ENCODE measurements at places on chromosomes 12 and 14. TPM values are rescaled to one million over a fixed set of nuclear protein-coding genes. Genes with fewer than 3 reads are reported as not detected.

TMEM233 gene
- total RNA-seq: not detected

GYS2 gene
- total RNA-seq: not detected

CACNA2D4 gene
- total RNA-seq: 13.3 TPM

SMCO2 gene
- 0.19 TPM for total RNA-seq

KRT80 gene
- total RNA-seq: not detected

MMP17 gene
- total RNA-seq: 0.87 TPM

GALNT6 gene
- total RNA-seq: 13.1 TPM

NPFF gene
- 0.58 TPM for total RNA-seq

UBE3B gene
- total RNA-seq: 32.3 TPM

LRP1 gene
- total RNA-seq: 1.4 TPM

Measured in activated CD4-positive, alpha-beta memory T cell treated with anti-CD3 and anti-CD28 coated beads for 36 hours (primary cell).